ENCODE measurements at places on chromosomes 3 and 15.

DNA sequence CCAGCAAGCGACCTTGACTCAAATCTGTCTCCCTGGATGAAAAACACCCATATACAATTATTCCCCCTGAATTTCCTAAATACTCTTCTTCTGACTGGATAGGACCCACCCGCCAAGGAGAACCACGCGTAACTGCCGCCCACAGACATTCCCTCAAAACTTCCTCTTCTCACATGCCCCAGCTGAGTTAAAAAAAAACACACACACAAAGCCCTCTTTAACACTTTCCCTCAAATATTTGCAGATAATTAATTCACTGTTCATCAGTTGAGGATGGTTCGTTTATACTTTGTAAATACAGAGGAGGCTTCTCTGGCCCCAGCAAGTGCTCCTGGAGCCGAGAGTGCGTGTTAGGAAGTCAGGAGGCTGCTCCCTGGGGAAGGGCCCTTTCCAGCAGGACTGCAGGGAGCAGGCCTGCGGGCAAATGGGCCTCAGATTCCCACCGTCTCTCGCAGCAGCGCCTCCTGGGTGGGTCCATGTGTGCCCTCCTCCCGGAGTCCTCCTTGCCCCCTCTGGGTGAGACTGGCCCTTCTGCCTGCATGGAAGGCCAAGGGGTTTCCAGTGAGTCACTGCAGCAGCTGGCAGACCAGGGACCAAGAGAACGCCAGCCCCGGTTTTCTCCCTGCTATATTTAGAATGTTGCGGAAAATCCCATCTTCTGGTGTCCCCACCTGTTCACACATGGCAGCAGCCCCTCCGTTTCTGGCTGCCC, 46.8 kb downstream of the MGLL start:
- DNase-seq: no peak

DNA sequence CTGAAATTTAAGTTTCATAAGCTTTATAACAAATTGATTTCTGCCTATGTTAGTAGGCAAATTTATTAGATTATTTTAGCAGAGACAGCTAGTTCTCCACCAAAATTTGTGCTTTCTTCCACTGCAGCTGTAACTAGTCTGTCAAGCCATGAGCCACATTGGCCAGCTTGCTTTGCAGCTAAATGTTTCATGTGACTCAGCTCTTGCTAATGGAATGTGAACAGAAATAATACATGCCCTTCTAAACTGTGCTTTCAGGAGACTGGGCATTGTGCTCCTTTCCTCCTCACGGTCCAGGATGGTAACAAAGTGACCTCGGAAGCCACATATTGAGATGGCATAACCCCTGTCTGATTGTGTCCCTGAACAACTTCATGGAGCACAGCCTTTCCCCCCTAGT, 51.3 kb upstream of the KPNA4 start:
- DNase-seq: peak; percentile 8

DNA sequence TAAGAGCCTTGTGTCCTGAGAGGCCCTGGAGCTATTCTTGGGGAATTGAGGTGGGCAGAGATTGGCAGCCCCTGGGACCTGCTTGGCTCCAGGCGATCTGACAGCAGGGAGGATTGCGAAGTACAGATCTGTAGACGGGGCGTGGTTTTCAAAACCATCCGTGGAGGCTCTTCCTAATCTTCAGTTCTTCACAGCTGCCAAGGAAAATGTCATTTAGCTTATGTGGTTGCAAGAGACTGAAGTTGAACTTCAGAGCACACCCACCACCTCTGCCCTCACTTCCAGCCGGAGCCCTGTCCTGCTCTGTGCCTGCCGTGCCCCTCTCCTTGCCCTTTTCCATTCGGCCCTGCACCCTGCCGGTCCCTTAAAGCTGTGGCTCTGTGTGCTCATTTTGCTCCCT, 12.9 kb downstream of the NISCH start:
- DNase-seq: peak; percentile 7

- peak; percentile 92 for DNase-seq
Measured at GRCh38 chr3:24145981-24146822, 201.1 kb downstream of the NR1D2 start.

DNA sequence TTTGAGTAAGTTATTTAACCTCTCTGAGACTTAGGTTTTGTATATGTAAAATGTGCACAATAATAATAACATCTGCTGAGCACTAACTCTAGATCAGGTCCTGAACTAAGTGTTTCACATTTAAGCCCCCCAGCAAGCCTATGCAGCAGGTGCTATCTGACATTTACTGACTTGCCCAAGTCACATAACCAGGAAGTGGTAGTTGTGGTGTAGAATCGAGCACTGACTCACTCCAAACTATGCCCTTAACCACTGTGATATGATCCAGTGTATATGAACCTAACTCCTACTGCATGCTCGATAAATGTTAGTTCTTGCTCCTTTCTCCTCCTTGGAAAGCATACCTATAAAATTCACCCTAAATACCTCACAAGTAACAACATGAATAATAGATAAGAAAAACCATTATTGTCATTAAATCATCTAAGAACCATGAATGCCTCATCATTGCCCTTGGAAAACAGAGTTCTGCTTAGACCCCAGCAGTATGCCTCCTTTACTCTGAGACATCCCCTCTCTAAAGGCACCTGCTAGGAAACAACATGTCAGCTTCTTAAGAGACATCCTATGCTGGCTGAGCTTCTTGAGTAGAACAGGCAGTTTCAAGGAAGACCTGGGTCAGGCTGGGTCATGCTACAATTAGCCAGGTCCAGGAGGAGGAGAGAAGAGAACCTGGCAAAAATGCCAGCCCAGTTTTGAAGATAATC, 3.0 kb upstream of the SHC4 start:
- no peak for DNase-seq

GRCh38 chr15:95958382-95958781, 372.1 kb upstream of the NR2F2 start:
- no peak for DNase-seq

GRCh38 chr15:99436542-99437314, 129.1 kb upstream of the MEF2A start:
- DNase-seq: no peak
